ENCODE measurements at places on chromosomes 16 and 17. TPM values are rescaled to one million over a fixed set of nuclear protein-coding genes. Genes with fewer than 3 reads are reported as not detected.

MYO15A gene
- total RNA-seq: 0.13 TPM

MAF gene
- total RNA-seq: 0.13 TPM

KIF18B gene
- total RNA-seq: 44.4 TPM

PABPN1L gene
- not detected for total RNA-seq

ITGAD gene
- total RNA-seq: 4.0 TPM

ACBD4 gene
- 10.0 TPM for total RNA-seq

GRCh38 chr17:74282587-74283370, 8.7 kb downstream of the DNAI2 start:
- peak overlapping the region; percentile 68 for H3K27ac ChIP-seq
- DNase-seq: peak; percentile 69
- H3K27me3 ChIP-seq: no peaks in the 10 kb centered on the region
- peaks cover 21% of the 10 kb centered on the region for H3K4me1 ChIP-seq
- H3K36me3 ChIP-seq: no peaks in the 10 kb centered on the region

GRCh38 chr16:76573281-76573680, 296.1 kb downstream of the CNTNAP4 start:
- no peak for DNase-seq
- H3K27ac ChIP-seq: no peak overlapping the region
- H3K4me3 ChIP-seq: no peak overlapping the region

DNA sequence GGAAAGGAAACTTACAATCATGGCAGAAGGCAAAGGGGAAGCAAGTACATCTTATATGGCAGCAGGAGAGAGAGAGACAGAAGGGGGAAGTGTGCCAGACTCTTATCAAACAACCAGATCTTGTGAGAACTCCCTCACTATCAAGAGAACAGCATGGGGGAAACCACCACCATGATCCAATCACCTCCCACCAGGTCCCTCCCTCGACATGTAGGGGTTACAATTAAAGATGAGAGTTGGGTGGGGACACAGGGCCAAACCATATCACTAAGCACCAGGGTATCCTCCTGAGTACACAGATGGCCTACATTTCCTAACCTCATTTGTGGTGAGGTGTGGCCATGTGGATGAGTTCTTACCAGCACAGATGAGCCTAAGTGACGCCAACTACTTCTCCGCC, 348.6 kb upstream of the ZFHX3 start:
- H3K27me3 ChIP-seq: no peaks in the 10 kb centered on the region
- H3K36me3 ChIP-seq: no peaks in the 10 kb centered on the region
- no peak overlapping the region for H3K4me3 ChIP-seq
- H3K4me1 ChIP-seq: no peaks in the 10 kb centered on the region
- no peak overlapping the region for H3K27ac ChIP-seq
- DNase-seq: no peak

DNA sequence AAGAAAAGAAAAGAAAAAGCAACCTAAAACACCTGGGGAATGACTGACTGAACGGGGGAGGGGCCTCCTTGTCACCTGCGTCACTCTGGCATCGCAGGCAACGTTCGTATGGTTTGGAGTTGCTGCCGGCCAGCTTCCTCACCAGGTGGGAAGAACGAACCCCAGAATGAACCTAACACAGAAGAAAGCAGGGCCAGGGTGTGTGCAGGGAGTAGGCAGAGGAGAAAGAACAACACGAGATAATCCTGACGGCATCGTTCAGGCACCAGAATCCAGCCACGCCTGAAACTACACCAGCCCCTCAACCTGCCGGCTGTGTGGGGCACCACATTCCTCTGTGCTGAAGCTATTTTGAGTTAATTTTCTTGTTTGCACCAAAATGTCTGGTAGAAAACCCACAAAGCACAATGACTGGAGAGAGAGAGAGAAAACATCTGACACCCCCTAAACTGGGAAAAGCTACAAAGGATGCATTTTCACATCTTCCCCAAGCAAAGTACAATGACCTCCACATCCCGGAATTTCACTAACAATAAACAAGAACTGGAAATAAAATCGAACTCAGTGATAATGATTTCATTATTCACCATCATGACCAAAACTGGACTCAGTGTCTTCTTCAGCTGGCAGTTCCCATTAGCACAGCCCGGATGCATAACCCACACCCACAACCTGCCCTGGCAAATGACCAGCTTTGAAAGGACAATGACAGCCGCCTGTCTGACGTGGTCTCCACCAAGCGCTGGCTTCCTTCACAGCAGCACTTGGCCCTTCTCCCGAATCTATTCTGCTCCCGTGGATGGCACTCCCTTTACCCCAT, 23.6 kb downstream of the RAB40B start:
- H3K27ac ChIP-seq: no peak overlapping the region
- H3K4me3 ChIP-seq: no peak overlapping the region
- no peaks in the 10 kb centered on the region for H3K4me1 ChIP-seq
- DNase-seq: no peak
- H3K27me3 ChIP-seq: no peaks in the 10 kb centered on the region

DNA sequence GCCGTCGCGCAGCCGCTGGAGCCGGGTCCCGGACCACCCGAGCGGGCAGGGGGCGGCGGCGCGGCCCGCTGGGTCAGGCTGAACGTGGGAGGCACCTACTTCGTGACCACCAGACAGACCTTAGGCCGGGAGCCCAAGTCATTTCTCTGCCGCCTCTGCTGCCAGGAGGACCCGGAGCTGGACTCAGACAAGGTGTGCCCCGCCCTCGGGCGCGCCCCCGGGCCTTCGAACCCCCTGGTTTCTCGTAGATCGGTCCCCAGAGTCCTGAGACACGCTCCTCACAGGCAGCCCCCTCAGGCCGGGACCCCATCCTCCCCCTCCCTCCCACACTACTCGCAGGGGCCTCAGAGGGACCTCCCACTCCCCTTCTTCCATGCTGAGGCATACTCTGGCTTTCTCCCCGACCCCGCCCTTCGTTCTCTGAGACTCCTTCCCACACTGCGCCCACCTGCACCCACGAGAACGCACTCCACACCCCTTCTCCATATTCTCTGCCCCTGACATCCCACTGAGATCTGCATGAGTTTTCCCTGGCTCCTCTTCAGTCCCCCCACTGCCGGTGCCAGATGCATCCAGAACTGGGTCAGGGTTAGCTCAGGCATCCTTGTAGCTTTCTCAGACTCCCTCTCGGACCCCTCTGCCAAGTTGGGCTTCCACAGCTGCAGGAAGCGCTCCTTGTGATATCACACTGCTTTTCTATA, 523 bp downstream of the KCTD2 start:
- H3K36me3 ChIP-seq: no peaks in the 10 kb centered on the region
- peaks cover 3% of the 10 kb centered on the region for H3K4me1 ChIP-seq
- H3K27me3 ChIP-seq: no peaks in the 10 kb centered on the region

GRCh38 chr17:81838753-81839255, 4.0 kb upstream of the PPP1R27 start:
- peaks cover 5% of the 10 kb centered on the region for H3K36me3 ChIP-seq
- H3K4me3 ChIP-seq: no peak overlapping the region
- peaks cover 6% of the 10 kb centered on the region for H3K4me1 ChIP-seq
- no peaks in the 10 kb centered on the region for H3K27me3 ChIP-seq
- H3K27ac ChIP-seq: no peak overlapping the region
- DNase-seq: no peak

DNA sequence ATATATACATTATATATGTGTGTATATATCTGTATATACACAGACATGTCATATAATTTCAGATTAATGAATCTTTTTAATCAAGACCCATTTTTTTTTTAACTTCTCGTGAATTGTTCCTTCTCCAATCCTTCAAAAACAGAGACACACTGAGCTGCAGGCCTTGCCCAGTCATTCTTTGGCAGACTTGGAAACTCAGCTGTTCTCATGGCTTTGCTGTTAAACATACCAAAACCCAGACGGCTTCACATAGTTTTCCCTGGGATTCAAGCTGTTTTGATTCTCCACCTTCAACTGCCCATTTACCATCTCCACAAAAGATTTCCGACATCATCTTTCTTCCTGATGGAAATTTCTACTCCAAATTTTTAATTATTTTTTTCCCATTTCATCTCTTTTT, 148.7 kb downstream of the KCNJ2 start:
- no peaks in the 10 kb centered on the region for H3K36me3 ChIP-seq
- H3K27ac ChIP-seq: no peak overlapping the region
- H3K4me1 ChIP-seq: no peaks in the 10 kb centered on the region
- H3K4me3 ChIP-seq: no peak overlapping the region
- no peak for DNase-seq

- no peaks in the 10 kb centered on the region for H3K4me1 ChIP-seq
- DNase-seq: no peak
- no peaks in the 10 kb centered on the region for H3K36me3 ChIP-seq
Observed at GRCh38 chr16:6375465-6376075, 957.1 kb upstream of the RBFOX1 start.

DNA sequence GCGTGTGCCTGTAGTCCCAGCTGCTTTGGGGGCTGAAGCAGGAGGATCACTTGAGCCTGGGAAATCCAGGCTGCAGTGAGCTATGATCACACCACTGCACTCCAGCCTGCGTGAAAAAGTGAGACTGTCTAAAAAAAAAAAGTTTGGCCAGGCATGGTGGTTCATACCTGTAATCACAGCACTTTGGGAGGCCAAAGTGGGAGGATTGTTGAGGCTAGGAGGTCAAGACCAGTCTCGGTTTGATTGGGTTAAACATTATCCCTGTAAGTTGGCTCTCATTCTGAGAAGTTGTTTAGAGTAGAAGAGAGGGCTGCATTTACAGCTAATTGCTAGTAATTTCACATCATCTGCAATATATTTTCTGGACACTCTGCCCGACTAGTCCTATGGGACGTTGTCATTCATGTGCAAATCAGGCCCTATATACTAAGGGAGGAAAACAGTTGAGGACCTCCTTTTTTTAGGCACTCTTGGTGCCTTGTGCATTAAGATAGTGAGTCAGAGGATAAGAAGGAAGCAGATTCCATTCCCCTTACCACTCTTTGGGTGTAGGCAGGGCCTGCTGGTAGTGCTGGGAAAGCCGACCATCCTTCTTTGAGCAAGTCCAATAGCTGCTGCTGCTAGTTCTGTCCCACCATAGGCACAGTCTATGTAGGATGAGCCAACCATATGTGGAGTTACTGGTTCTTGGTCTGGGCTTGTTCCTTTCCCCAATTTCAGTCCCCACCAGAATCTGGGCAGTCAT, 18.7 kb downstream of the HMOX2 start:
- H3K27me3 ChIP-seq: no peaks in the 10 kb centered on the region
- DNase-seq: no peak
- H3K36me3 ChIP-seq: no peaks in the 10 kb centered on the region
- no peaks in the 10 kb centered on the region for H3K4me1 ChIP-seq
- H3K4me3 ChIP-seq: no peak overlapping the region
